ENCODE measurements at places on chromosomes 7 and 10. TPM values are rescaled to one million over a fixed set of nuclear protein-coding genes. Genes with fewer than 3 reads are reported as not detected.

The ANKRD61 gene
- total RNA-seq: 0.31 TPM

The FAM180A gene
- not detected for total RNA-seq

The OR2A12 gene
- not detected for total RNA-seq

The TMEM229A gene
- total RNA-seq: 1.7 TPM

The PDE1C gene
- total RNA-seq: 17.8 TPM

The FEZF1 gene
- total RNA-seq: not detected

The ZNF862 gene
- 10.0 TPM for total RNA-seq

The ANXA8 gene
- not detected for total RNA-seq

The LEP gene
- not detected for total RNA-seq

The TAS2R41 gene
- total RNA-seq: not detected

The MMRN2 gene
- total RNA-seq: 4.8 TPM

The TMEM196 gene
- total RNA-seq: 10.1 TPM

The KLF6 gene
- 91.9 TPM for total RNA-seq

The CRTAC1 gene
- total RNA-seq: 11.2 TPM

The RAMP3 gene
- 4.7 TPM for total RNA-seq

The TAS2R4 gene
- total RNA-seq: 4.5 TPM

The PDLIM1 gene
- 1.4 TPM for total RNA-seq

The CC2D2B gene
- total RNA-seq: 2.0 TPM

The GJD4 gene
- not detected for total RNA-seq

The LRRC61 gene
- total RNA-seq: 11.7 TPM

The RBP4 gene
- 1.4 TPM for total RNA-seq

The TRIM50 gene
- total RNA-seq: 0.16 TPM

The BLNK gene
- total RNA-seq: 0.78 TPM

The GPR15LG gene
- total RNA-seq: not detected

The RNF133 gene
- total RNA-seq: 0.47 TPM

The AP1S1 gene
- 93.4 TPM for total RNA-seq

The BMPER gene
- total RNA-seq: 4.5 TPM

The CCL26 gene
- not detected for total RNA-seq

The HACD1 gene
- total RNA-seq: 18.7 TPM

The ZNF92 gene
- total RNA-seq: 46.6 TPM

The SPDYE3 gene
- total RNA-seq: not detected

The DKK1 gene
- total RNA-seq: 4.5 TPM

The NRG3 gene
- total RNA-seq: 23.1 TPM

The ERVW-1 gene
- total RNA-seq: not detected

The URGCP gene
- total RNA-seq: 34.9 TPM

The EIF5AL1 gene
- 0.16 TPM for total RNA-seq

The CDHR1 gene
- 1.2 TPM for total RNA-seq

The UTF1 gene
- not detected for total RNA-seq

The OR13A1 gene
- not detected for total RNA-seq

The CPA1 gene
- total RNA-seq: not detected

The EN2 gene
- not detected for total RNA-seq

The THNSL1 gene
- 17.9 TPM for total RNA-seq

The FGFBP3 gene
- total RNA-seq: 29.8 TPM

The DDC gene
- not detected for total RNA-seq

The UCN3 gene
- total RNA-seq: not detected

The PTF1A gene
- not detected for total RNA-seq
